Stimulated activated CD4-positive, alpha-beta T cell treated with anti-CD3 and anti-CD28 coated beads, Interleukin-1b, Interleukin-23, amount 100 ng/mL, for 24 hours (primary cell): ENCODE measurements at places on chromosomes 3 and 15.

DNA sequence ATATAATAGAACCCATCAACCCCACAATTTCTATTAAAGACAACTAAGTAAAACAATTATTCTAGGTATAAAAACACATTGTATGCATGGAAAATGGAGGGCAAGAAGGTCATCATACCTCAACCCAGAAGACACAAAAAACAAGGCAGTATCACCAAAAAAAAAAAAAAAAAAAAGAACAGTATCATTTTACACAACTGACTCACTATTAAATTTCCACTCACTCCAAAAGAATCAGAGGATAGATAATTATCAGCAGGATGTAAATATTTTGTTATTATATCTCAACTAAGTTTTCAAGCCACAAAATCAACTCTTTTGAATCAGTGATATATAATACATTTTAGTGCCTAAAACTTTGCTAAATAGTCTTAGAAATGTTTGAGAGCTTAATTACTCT, 55.0 kb downstream of the CLASP2 start:
- DNase-seq: no peak

DNA sequence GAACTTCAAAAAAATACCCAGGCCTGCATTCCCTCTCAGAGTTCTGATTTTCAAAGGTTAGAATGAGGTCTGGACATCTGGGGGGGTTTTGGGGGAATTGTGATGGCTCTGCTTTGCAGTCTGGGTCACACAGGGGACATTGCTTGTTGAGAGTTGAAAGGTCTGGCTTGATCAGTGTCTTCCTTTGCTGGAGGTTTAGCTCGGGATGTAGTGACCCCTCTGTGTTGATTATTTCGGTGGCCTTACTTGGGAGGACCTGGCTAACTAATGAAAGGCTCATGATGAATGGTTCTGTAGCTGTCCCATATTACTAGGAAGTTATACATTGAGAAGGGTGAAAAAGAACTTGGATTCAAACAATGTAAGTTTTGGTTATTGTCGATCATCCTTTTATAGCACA, 23.7 kb downstream of the TPM1 start:
- no peak for DNase-seq

DNA sequence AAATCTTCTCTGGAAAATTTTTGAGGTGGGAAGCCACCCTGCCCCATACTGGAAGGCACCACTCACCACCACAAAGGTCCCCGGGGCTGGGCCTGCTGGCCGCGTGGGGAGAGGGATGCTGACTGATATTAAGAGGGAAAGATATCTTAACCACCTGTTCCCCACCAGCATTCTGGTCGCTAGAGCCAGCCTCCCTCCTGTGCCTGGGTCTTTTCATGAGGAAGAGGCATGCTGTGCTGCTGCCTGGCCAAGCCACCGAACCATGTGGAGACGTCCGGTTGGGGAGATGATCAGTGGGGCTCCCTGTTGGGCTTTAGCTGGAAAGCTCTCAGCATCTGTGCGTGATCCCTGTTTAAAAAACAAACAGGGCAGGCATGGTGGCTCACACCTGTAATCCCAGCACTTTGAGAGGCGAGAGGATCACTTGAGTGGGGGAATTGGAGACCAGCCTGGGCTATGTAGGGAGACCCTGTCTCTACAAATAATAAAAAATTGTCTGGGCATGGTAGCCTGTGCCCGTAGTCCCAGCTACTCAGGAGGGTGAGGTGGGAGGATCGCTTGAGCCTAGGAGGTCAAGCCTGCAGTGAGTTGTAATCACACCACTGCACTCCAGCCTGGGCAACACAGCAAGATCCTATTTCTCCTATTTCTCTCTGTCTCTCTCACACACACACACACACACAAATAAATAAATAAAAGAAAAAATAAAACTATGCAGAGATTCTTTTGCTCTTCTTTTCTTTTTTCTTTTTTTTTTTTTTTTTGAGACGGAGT, 1.0 kb downstream of the KLHL18 start:
- no peak for DNase-seq

DNA sequence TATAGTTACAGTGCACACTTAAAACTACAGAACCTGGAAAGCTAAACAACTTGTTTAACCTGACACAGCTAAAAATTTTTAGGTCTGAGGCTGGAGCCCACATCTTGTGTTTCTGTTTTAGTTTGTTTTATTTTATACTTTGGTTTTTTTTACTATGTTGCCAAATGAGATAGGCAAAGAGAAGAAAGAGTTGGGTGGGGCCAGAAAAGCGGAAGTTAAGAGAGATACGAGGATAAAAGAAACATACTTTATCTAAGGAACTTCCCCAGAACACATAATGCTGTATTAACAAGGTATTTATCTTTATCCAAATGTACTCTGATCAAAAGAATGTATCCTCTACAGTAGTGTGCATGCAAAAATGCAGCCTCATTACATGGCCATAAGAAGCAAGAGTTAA, 1145.7 kb downstream of the EPHA3 start:
- DNase-seq: no peak

- no peak for DNase-seq
Observed at GRCh38 chr3:10556312-10556711, 50.9 kb upstream of the ATP2B2 start.

DNA sequence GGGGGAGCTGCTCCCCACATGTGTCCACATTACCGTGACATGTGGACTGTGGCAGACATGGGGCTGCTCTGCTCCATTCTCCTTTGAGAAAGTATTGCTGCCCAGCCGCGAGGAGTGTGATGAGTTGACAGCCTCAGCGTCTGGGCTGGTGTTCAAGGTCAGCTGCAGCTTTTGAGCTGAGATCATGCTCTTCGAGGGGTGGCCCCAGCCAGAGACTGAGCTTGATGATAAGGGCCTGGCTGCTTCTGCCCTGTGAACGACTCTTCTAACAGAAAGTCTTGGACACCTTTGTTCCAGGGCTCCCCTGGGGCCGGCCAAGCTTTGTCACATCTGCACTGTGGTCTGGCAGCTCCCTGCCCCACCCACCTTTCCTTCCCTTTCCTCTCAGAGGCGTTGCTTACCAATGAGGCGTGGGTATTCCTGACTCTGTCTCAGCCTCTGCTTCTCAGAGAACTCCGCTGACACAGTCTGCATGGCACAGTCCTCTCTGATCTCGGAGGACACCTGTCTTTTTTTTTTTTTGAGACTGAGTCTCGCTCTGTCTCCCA, 86.6 kb downstream of the CHRD start:
- no peak for DNase-seq

DNA sequence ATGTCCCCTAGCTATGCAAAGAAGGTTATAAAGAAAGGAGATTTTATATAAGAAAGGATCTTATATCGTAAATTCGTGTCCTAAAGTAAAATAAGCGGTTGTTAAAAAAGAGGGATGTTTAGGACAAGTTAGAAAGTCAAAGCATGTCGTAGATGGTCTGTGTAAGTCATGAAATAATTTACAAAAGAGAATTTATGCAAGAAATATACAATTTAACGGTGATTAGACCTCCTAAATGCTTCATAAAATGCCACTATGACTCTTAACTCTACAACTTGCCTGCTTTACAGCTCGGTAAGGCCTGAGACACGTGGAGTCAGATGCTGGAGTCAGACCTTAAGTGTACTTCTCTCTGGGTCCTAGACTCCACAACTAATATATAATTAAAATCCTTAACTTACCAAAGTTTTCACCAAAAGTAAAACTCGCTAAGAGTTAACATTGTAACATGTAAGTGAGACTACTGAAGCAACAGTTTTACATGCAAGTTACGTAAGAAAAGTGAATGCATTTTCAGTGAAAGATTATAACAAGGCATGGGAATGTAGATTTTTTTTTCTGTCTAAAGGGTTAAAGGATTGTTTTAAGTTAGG, 13.3 kb upstream of the SRPRB start:
- DNase-seq: no peak
